Stimulated activated CD8-positive, alpha-beta memory T cell treated with anti-CD3 and anti-CD28 coated beads, Interleukin-4, amount 100 ng/mL, for 1 hour (primary cell): ENCODE measurements at places on chromosomes 3 and 15.

DNA sequence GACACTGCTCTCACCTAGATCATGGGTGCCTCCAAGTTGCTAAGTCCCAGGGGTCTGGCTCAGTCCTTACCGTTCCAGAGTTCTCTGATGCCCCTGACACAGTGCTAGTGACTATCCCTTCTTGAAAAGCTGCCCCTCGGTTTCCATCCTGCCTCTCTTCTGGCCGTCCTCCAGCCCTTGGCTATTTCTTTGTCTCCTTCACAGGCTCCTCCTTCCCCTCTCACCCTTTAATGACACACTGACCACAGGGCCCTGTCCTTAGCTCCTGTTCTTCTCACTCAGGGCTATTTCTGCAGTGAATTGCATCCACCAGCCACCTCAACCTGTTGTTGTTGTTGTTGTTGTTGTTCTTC, 31.1 kb downstream of the SLC28A1 start:
- DNase-seq = no peak

GRCh38 chr3:121989943-121990342, 32.1 kb downstream of the ILDR1 start:
- DNase-seq = no peak

GRCh38 chr3:187913617-187914033, 168.4 kb upstream of the BCL6 start:
- no peak for DNase-seq

DNA sequence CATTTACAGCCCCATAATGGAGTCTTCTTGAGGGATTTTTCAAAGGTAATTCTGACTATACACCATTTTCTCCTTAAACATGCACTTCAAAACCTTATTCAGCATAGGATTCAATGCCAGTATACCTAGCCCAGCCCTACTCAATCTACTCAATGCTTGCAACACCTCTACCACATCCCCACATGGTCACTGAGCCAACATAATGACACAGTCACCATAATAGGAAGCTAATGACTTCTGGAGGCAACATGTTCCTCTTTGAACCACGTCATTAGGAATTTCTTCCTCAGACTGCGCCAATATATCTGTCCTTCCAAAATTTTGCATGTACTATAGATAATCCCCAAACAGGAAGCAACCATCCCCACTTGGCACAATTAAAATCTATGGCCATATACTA, 153.9 kb upstream of the SETMAR start:
- DNase-seq = no peak

GRCh38 chr3:134754768-134755559, 40.1 kb upstream of the EPHB1 start:
- no peak for DNase-seq

- DNase-seq = no peak
Measured at GRCh38 chr3:7397097-7397496, 536.2 kb downstream of the GRM7 start.
